ENCODE measurements at places on chromosomes 7 and 10. TPM values are rescaled to one million over a fixed set of nuclear protein-coding genes. Genes with fewer than 3 reads are reported as not detected.

ZNF503 gene
- total RNA-seq, result 7.3 TPM

TMEM140 gene
- total RNA-seq, result 32.4 TPM

CTAGE4 gene
- total RNA-seq, result 1.4 TPM

NPSR1 gene
- total RNA-seq, result not detected

GIMAP4 gene
- 9.8 TPM for total RNA-seq

OLAH gene
- not detected for total RNA-seq

NAT16 gene
- total RNA-seq, result not detected

FAM25G gene
- total RNA-seq, result not detected

MALRD1 gene
- not detected for total RNA-seq

MEST gene
- total RNA-seq, result 44.4 TPM

ATXN7L1 gene
- total RNA-seq, result 15.5 TPM

GRCh38 chr7:142000244-142000643 lies 4.6 kb downstream of the MGAM start:
- DNase-seq, result no peak

GRCh38 chr7:50703654-50704053 lies 79.0 kb downstream of the GRB10 start:
- no peak for DNase-seq

DNA sequence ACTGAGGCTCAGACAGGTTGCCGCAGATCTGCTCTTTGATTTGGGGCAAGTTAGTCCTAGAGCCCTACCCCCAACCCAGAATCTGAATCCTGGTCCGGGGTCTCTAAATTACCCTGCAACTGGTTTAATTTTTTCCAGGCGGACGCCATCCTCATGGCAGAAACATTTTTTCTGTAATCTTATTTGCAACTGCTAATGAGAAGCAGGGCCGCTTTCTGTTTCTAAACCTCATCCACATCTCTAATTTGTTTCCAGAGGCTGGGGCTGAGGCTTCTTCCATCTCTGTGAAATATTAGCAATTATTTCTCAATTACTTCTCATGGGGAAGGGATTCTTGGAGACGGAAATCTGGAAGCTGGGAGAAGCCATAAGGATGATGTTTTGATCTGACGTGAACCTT lies 261.6 kb downstream of the RPS24 start:
- DNase-seq, result no peak

DNA sequence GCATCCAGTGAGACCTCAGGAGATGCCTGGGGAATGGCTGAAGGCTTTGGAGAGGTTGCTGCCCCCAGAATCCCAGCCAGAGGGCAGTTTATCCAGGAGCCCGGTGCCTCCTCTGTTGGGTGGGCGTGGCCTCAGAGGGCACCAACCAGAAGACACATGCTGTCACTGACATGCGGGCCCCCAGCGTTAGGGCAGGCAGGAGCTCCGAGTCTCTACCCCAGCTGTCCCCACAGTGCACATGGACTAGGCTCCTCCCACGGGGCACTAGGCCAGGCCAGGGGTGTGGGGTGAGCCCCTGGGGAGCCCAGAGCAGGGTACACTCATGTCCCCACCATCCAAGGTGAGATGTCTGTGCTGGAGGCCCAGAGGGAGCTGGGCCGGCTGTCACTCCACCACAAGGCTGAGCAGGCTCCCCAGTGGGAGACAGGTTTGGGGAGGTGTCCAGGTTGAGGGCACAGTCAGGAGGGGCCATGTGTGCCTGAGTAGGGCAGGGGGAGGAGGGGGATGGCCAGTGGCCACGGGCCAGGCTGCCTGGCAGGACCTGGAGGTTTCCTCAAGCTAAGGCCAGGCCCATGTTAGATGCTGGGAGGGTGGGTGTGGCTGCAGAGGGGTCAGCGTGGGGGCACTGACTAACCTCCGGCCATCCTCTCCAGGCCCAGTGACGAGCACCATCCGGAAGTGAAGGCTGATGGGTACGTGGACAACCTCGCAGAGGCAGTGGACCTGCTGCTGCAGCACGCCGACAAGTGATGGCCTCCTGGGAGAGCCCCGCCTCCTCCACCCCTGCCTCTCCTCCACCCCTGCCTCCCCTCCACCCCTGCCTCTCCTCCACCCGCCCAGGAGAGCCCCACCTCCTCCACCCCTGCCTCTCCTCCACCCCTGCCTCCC lies 131.3 kb downstream of the FAM53B start:
- no peak for DNase-seq

GRCh38 chr7:149081914-149082313 lies 8.6 kb downstream of the ZNF786 start:
- DNase-seq, result no peak

- no peak for DNase-seq
Observed at GRCh38 chr7:124781907-124782734, 16.5 kb upstream of the GPR37 start.

DNA sequence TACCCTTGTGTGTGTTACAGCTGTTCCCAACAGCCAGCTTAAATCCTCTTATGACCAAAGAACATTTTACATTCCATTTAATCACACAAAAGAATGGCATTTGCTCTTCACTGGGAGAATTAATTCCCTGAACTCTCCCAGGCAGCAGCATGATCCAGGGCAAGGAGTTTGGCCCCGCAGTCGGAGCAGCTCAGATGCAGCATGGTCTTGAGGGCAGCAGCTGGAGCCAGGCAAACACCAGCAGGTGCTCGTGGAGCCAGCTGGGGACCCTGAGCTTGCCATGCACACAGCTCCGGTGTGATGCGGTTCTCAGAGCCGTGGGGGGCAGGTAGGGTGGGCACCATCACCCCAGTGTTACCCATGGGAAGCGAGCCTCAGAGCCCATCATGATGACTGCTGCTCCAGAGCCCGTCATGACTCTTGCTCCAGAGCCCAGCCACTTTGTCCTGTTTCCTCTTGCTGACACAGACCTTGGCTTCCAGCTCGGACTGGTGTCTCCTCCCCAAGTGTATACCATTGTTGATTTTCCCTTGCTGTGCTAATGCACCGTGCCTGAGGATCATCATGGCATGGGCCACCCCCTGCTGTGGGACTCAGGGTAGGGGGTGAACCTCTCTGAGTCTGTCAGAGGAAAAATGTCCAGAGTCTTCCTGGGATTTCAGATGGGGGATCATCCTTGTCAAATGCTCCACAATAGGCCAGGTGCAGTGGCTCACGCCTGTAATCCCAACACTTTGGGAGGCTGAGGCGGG lies 75.8 kb downstream of the ZRANB1 start:
- DNase-seq, result no peak

DNA sequence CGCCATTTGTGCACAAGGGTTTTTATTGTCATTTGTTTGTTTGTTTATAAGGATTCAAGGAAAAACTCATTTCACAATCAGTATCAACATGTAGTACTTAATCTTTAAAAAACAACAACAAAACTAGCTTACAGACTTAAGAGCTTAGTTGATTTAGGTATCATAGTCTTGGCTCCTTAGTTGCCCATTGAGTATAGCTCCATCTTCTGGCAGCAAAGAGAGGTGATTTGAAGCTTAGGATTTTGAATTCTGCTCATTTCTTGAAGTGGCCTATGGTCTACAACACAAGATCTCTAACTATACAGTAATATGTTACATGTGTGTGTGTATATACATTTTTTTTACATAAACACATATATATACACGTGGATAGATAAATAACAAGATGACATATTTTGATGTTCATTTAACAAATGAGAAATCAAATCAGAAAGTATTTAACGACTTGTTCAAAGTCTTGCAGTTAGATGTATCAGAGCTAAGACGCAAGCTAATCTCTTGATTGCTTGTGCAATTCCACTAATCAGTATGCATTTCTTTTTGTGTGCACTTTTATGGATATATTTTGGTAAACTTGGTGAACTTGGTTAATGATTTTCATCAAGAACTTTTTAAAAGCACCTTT lies 307.3 kb downstream of the CAMK1D start:
- no peak for DNase-seq

DNA sequence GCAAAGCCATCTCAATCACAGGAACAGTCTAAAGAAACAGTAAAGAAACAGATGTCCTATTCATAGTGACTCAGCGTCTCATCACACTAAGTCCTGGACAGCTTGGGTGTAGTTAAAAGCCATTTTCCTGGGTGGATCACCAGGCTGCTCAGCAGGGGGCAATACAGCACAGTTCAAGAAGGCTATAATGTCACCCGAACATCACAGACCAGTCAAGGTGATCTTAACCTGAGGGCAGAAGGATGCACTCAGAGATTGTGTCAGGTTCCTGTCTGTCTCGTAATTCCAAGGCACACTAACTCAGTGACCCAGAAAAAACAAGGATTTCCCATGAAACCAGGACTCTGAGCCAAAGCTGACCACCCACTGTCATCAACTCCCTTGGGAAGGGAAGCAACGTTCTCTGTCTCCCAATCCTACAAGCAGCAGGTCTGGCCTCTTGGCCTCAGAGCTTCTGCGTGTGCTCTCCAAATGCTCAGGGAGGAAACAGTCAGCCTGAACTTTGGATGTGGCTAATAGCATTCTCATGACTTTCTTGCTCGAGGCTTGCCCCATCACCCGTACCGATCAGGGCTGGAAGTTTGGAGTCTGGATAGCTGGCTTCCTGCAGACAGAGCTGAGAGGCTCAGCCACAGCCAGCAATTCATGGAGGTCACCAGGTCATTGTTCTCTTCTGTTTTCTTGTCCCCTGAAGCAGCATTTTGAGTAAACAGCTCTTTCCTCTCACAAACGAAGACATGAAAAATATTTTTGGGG lies 90.4 kb upstream of the FAM171A1 start:
- DNase-seq, result no peak

DNA sequence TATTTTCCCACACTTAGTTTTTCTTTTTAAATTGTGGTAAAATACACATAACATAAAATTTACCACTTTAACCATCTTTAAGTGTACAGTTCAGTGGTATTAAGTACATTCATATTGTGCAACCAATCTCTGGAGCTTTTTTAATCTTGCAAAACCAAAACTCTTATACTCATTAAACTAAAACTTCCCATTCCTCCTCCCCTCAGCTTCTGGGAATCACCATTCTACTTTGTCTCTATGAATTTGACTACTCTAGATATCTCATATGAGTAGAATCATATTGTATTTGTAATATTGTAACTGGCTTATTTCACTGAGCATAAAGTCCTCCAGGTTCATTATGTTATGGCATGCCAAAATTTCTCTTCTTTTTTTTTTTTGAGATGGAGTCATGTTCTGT lies 86.4 kb upstream of the JAZF1 start:
- no peak for DNase-seq

GRCh38 chr10:128475686-128476367 lies 349.6 kb upstream of the MKI67 start:
- DNase-seq, result no peak

- DNase-seq, result no peak
Observed at GRCh38 chr7:108589874-108590273, 20.2 kb downstream of the DNAJB9 start.

GRCh38 chr7:15600298-15600697 lies 38.5 kb upstream of the AGMO start:
- DNase-seq, result no peak

- DNase-seq, result no peak
Observed at GRCh38 chr10:116961406-116962251, 43.4 kb downstream of the SHTN1 start.

DNA sequence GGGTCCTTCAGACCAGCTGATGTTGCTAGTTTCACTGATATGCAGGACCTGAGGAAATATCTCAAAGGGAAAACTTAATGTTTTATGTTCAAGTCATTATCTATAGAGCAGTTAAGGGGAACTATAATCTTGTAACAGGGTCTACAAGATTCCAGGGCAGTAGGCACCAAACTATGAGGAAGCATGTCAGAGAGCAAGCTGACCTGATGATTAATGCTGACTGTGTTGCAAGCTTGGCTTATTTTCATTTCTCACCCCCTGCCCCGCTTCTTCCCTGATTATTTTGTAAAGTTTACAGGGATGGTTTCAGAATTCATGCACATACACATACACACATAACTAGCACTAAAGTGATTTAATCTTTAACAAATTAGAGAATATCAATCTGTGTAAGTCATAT lies 84.3 kb upstream of the CACNA2D1 start:
- DNase-seq, result no peak

GRCh38 chr7:28069807-28070206 lies 110.8 kb downstream of the JAZF1 start:
- no peak for DNase-seq

DNA sequence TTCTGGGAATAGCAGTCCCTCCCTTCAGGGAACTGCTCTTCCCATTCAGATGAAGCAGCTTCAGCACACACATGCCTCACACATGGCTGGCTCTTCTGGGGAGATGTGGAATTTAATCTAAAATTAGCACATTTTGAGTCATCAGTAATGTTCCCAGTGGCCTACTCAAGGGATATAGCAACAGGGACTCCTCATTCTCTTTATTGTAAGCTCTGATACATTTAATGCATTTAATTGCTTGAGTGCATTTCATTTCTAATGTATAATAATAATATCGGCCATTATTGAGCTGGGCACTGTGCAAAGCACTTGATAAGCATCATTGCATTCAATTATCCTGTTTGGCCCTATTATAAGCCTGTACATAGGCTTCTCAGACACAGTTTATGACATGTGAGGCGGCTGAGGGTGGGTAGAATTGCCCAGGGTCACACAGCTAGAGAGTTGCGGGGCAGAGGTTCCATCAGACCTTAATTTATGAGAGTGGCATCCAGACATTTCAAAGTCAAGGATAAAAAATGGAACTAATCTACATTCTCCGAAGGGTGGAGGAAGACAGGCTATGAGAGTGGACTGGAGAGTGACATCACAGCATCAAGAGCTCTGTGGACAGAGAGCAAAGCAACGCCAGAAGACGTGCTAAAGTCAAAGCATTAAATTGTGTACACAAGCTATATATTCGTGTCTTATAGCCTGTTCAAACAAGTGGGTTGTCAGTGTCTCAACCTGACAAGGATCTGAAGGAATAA lies 76.8 kb downstream of the LANCL2 start:
- DNase-seq, result no peak

DNA sequence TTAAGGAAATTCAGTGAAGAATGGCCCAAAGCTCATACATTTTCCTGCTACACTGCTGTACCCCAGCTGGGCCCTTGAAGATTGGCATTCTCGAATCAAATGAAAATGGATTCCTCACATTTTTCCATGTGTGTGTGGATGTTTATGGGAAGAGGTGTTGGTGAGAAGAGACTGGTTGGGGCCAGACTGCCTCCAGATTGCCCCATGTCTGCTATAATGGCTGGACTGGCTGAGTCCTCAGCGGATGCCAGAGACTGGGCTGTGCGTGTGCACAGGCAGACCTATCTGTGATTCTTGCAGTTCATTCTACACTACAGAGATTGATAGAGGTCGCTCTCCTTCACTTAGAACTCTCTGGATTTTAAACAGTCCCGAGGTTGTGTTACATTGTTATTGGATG lies 183.6 kb upstream of the GDF10 start:
- peak; percentile 14 for DNase-seq

DNA sequence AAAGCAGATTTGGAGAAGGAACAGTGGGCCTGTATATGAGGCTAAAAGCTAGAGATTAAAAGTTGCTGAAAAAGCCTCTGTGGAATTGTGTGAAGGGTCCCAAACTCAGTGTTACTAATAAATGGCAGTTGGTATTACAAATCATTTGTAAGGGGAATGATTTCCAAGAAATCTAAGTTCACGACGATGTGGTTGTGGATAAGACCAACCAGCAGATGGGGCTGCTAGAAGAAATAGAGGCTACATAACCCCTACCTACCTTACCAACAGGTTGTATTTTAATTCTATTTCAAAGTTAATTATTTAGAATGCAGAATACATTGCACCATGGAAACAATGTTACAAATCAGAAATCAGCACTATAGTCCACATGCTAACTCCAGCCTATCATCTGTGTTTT lies 377.1 kb downstream of the HPSE2 start:
- no peak for DNase-seq

- no peak for DNase-seq
Observed at GRCh38 chr10:70540789-70541360, 61.7 kb downstream of the PRF1 start.

GRCh38 chr10:86419101-86419500 lies 52.5 kb upstream of the GRID1 start:
- DNase-seq, result no peak

- DNase-seq, result no peak
Observed at GRCh38 chr10:133397938-133398337, 4.0 kb downstream of the MTG1 start.

Measured in left lobe of liver (tissue), 2 donors.